ENCODE measurements at places on chromosomes 6 and 20.

GRCh38 chr6:35093783-35094182, 47.4 kb downstream of the TCP11 start:
- DNase-seq = no peak

DNA sequence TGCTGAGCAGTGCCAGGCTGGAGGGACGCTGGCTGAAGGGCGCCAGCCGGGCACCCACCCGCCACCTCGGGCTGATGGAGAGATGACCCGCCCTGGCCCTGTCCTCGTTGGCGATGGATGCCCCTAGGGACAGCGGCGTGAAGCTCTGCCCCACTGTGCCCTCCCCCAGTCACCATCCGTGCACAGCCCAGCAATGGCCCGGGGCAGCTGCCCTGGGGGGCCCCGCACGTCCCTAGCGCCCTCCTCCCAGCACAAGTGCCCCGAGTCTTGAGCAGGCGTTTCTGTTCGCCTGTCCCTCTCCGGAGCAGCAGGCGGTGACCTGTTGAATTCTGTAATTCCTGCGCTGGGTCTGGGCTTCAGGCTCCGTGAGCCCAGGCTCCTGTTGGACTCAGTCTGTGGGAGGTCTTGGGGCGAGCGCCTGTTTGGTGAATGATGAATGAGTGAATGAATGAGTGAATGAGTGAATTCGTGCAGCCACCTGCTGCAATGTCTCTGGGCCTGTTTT, 36.8 kb upstream of the CHRNA4 start:
- no peak for DNase-seq

DNA sequence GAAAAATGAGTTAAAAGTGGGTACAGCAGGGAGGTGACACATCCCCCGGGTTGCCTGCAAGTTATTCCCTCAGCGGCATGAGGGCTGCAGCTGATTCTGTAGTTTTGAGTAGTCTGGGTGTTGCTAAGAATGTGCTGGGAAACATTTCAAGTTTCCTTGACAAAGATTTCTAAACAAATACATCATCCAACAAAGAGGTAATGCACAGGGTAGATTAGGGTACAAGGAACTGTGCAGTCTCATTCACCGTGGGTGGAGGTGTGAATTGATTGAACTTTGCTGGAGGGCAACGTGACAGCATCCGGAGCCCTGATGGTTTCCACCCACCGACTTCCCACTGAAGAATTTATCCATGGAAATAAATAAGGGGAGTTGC, 21.8 kb downstream of the CASS4 start:
- no peak for DNase-seq

DNA sequence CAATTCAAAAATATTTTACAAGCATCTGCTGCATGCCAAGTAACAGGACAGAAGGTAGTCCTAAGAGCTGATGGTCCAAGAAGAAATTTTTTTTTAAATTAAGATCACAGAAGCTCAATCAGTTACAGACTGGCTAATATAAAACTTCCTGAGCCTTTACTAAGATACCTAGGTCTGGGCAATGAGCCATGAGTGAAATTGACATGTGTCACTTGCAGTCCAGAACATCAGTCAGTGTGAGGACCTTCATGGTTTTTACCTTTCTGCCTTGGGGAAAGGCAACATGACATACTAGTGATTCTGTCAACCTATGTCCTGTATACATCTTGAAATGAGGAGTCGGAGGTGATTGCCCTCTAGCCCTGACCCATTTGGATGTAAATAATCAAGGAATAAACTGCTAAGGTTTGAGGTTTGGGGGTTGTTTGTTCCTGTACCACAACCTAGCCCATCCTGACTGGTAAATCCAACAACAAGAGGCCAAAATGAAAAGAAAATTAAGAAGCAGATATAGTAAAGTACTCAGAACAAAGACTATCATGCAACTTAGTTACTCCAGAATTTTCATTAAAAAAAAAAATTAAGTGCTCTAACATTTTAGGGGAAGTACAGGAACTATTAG, 70.0 kb downstream of the CNKSR3 start:
- DNase-seq = no peak

DNA sequence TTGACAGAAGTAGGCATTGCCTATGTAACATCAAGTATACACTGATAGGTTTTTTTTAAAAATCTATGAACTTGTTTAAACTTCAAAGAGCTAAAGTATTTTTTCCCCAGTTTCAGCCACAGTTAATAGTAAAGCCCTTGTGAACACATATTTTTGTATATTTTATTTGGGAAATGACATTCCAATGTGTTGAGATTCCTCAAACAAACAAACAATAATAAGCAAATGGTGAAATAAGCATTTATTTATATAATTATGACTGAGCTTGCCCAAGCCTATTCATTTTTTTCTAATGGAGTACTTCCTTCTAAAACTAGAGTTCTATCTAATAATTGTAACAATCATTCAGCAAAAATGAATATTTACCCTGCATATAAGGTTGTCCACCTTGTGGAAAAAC, 12.5 kb downstream of the SYCP2 start:
- DNase-seq = no peak

- no peak for DNase-seq
Measured at GRCh38 chr6:107128175-107128574, 12.9 kb upstream of the BEND3 start.

GRCh38 chr6:48567016-48567415, 456.0 kb upstream of the PTCHD4 start:
- DNase-seq = no peak

- no peak for DNase-seq
Measured at GRCh38 chr6:154447954-154448353, 62.5 kb downstream of the CNKSR3 start.

Measured in hypothalamus (tissue), 51 donors.